NCI-H1048 (cell line): ENCODE measurements at places on chromosomes 3 and 15.

DNA sequence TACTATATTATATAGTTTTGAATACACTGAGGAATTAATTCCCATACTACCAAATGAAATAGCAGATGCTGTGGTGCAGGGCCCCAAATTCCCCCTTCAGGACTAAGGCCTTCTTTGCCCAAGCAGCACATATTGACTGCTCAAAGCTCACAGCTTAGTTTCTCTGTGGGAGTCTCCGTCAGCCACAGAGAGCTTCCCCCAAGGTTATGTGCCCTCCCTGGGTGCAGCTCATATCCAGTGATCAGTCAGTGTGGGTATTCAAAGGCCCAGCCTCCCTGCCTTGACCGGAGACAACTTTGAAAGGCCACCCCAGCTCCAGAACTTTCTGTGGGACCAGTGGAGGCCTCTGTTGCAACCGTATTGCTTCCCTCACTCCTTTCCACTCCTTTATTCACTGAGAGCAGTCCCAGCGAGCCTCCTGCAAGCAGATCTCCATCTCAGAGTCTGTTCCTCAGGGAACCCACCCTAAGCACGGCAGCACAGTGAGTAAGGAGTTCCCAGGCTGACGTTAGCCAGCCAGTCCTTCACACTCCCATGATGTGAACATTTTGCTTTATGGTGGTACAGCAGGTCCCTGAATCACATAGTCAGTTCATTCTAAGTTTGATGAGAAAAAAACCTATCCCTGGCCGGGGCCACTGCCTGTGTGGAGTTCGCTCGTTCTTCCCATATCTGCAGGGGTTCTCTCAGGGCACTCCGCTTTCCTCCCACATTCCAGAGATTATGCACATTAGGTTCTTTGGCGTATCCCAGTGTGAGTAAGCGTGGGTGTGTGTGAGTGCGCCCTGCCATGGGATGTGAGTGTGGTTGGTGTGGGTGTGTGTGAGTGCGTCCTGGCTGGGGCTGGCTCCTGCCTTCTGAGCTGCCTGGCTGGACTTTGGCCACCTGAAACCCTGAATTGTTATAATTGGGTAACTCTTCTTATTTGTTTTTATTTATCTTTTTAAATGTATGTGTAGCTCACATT lies 64.4 kb upstream of the PPARG start:
- DNase-seq: no peak

DNA sequence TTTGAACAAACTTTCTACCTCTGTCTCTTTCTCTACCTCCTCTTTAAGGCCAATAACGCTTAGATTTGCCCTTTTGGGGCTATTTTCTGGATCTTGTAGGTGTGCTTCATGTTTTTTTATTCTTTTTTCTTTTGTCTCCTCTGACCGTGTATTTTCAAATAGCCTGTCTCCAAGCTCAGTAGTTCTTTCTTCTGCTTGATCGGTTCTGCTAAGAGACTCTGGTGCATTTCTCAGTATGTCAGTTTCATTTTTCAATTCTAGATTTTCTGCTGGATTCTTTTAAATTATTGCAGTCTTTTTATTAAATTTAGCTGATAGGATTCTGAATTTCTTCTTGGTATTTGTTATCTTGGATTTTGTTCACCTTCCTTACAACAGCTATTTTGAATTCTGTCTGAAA lies 148.7 kb downstream of the RSRC1 start:
- DNase-seq: no peak

DNA sequence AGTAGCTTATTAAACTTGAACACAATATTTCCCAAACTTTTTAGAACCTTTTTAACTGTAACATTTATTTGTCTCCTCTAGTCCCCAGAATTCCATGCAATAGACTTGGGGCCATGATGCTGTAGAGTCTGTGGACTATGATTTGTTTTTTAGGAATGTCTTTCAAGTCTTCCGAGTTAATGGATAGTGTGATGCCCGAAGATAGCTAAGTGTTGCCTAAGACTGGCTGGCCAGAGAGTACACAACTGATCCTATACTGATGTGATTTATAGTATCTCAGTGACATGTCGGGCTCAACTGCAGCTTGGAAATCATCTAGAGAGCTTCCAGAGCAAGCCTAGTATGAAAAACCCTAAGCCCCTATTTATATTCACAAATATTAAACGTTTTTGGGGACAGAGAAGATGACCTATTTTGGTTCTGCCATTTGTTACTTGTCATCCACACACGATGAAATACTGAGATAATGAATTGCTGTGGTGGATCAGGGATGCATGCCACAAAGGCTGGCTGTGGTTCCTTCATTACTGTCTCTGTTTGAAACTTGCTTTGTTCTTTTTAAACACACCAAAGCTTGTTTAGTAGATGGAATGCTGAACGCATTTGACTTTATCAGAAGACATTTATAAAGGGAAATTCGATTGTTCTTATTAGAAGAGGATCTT lies 507.4 kb downstream of the TAFA4 start:
- DNase-seq: no peak

- DNase-seq: no peak
Measured at GRCh38 chr3:123745184-123745855, 138.8 kb downstream of the MYLK start.

DNA sequence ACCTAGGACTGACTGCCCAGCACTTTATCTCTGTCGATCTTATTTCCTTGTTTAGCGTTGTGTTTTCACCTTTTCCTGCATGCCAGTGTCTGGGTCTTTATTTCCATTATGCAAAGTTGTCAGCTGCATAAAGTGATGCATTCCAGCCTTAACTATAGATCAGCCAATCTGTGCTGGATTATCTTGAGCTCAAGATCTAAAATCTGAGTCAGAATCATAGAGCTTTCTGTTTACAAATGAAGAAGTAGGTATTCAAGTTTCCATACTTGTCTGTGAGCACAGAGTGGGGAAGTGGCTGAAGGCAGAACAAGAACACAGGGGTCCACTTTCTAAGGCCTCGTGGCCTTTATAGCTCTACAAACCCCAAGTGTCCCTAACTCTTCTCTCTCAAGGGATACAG lies 82.4 kb upstream of the PLCL2 start:
- DNase-seq: no peak

DNA sequence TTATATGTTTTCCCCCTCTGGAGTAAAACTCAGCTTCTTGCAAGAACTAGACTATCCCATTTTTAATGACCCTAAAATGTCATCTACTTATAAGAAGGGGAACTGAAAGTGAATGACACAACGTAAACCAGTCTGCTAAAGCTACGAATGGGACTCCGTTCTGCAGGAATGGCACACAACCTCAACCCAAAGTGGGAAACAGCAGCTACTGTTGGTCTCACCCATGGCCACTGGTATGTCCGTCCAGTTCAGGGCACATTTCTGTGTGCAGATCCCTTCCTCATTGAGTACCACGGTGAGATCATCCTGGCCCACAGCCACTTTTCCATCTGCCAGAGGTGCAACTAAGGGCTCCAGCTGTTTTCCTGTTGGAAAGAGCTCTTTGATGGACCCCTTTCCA lies 23.8 kb downstream of the VPS39 start:
- DNase-seq: no peak

DNA sequence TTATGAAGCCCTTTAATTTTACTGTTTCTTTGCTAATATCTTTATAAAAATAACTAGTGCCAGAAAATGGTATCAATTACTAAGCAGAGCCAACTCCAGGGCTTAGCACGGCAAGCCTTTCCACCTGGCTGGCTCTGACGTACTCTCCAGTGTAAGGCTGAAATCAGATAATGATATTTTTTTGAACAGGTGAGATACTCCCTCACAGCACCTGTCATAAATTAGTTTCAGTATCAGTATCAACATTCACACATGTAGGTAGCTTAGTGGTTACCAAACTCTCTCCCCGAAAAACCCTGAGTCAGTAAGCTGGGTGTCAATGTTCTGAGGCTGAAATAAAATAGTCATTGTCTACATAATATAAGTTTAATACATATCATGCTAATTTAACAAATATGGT lies 710.1 kb downstream of the SQOR start:
- no peak for DNase-seq

GRCh38 chr3:50580683-50581458 lies 11.5 kb downstream of the HEMK1 start:
- no peak for DNase-seq

DNA sequence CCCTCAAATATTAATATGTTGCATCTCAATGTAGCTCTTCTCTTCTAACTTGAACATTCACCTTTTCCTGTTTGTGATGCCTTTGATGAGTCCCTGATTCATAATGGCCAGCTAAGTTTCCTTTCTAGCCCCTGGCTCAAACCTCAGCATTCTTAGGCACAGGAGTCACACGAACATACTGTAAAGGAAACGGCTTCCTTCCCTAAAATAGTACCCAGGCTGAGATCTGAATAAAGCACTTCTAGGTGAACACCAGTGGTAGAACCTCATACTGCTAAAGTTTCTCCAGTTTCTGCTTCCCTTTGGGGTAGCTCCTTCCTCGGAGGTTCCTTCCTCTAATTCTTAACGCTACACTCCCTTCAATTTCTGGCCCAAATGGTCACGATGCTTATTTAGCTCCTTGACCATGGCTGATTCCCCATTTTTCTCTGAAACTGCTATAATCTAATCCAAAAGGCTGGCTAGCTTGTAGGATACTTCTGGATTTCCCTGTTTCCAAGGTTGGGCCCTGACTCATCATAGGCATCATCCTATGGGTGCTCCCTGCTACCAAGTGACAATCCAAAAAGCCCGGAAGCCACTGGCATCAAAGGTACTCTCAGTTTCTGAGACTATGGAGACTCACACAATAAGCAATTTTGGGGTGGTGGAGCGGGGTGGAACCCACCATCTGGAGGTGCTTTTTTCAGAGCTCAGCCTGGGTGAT lies 2.4 kb downstream of the ANAPC13 start:
- DNase-seq: no peak

GRCh38 chr3:122488262-122488973 lies 26.3 kb downstream of the KPNA1 start:
- DNase-seq: no peak

GRCh38 chr3:49523756-49524747 lies 30.2 kb upstream of the BSN start:
- no peak for DNase-seq

DNA sequence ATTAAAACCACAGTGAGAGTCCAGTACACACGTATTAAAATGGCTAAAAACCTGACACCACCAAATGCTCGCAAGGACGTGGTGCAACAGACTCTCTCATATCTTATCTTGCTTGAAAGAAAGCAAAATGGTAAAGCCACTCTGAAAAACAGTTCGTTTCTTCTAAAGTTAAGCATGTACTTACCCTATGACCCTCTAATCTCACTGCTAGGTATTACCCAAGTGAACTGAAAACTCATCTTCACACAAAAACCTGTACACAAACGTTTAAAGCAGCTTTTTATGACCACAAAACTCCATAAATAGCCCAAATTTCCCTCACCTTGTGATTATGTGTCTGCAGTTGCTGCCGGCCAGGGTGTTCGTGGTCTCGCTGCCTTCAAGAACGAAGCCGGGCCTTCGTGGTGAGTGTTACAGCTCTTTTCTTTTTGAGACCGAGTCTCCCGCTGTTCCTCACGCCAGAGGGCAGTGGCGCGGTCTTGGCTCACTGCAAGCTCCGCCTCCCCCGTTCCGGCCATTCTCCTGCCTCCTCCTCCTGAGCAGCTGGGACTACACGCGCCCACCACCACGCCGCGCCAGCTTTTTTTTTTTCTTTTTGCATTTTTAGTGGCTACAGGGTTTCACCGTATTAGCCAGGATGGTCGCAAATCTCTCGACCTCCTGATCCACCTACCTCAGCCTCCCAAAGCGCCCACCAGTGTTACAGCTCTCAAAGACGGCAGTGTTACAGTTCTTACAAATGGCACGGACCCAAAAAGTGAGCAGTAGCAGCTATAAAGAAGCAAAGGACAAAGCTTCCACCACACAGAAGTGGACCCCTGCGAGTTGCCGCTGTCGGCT lies 165.4 kb downstream of the TJP1 start:
- DNase-seq: no peak

GRCh38 chr15:75229191-75230015 lies 27.7 kb downstream of the C15orf39 start:
- no peak for DNase-seq

- no peak for DNase-seq
Measured at GRCh38 chr3:131883086-131883485, 151.7 kb downstream of the CPNE4 start.

DNA sequence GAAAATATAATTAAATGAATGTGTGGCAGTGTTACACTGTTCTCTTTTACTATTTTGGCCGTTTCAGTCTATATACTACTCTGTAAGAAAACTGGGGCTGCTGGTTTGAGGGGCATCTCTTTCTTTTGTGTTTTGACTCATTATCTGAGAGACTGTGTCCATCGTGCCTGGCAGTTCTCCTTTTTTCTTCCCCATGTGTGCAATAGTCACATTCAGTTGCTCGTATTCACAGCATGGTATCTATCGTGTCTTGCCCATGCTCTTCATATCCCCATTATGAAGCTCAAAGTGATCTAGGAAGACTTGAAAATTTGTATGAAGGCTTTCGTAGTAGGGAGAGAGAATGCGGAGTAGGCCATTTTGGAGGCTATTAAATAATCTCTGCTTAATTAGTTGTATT lies 29.8 kb upstream of the FAH start:
- DNase-seq: no peak

GRCh38 chr3:108079043-108079442 lies 11.8 kb downstream of the CD47 start:
- no peak for DNase-seq

DNA sequence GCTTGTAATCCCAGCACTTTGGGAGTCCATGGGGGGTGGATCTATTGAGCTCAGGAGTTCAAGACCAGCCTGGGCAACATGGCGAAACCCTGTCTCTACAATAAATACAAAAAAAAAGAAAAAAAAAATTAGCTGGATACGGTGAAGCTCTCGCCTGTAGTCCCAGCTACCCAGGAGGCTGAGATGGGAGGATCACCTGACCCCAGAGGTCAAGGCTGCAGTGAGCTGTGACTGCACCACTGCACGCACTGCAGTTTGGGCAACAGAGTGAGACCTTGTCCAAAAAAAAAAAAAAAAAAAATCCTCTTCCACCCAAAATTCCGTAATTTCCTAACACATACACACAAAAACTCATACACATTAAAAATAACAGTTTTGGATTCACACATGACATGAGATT lies 2.2 kb downstream of the ANO10 start:
- no peak for DNase-seq

DNA sequence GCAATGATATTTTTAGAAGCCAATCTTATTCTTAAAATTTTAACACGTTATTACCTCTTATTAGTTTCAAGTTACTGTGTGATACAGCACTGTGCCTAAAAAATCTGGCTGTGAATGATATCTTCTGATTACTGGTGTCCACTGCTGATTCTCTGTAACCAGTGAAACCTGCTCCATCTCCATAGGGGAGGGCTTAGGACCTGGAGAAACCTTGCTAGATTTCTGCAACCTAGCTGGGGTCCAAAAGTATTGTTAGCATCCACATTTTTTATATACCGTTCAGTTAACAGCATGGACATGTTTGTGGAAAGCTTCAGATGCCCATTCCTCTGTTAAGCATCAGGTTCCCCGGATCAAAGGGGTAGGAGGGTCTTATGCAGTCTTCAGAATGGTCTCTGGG lies 193.9 kb upstream of the TOPAZ1 start:
- DNase-seq: no peak

GRCh38 chr3:194908496-194908895 lies 222.8 kb downstream of the FAM43A start:
- DNase-seq: no peak

GRCh38 chr3:66211779-66212178 lies 9.0 kb upstream of the SLC25A26 start:
- DNase-seq: no peak
